ENCODE measurements at places on chromosomes 3 and 15.
A peak's percentile ranks its signal among the peaks of the same experiment; 100 is the strongest.

DNA sequence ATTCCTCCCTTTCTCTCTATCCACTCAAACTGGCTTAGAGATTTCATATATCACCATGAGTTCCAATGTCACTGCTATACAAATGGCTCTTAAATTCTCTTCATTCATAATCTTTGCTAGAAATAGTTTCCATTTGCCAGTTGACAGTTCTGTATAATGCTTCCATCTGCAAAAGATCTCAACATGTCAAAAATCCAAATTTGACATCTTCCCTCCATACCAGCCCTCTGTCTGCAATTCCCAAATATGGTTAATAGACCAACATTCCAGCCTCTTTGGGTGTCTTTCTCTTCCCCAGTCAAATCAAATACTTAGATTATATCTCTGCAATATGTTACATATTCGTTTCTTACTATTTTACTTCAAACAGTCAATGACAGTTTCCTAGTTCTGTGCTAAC is 64.2 kb upstream of the SERPINI2 start:
- DNase-seq, result no peak

DNA sequence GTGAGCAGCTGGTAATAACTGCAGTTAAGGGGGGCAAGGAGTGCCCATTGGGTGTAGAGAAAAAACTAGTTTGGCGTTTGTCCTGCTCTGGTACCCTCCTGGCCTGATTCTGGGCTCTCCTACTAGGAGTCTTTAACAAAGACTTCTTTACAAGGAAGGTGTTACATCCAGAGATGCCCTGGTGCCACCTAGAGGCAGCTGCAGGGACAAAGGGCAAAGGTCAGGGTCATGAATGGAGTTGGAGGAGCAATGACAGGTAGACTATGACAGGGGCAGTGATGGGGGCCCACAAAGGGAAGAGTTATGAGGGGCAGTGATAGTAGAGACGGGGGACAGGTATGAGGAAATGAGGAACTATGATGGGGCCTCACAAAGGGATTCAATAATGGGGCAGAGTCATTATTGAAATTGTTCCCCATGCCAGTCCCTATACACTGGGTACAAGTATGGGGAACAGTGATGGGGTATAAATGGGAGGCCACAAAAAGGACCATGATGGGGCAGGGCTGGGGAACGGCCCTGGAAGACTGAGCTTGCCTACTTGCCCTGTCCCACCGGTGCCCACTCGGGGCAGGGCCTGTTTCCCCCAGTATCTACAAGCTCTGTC is 7.9 kb downstream of the CCDC71 start:
- no peak for DNase-seq

GRCh38 chr3:110564674-110565073 is 506.9 kb upstream of the NECTIN3 start:
- DNase-seq, result no peak

GRCh38 chr15:80951941-80952340 is 37.7 kb downstream of the MESD start:
- no peak for DNase-seq

- no peak for DNase-seq
These were observed 41.8 kb upstream of the NEO1 start for GRCh38 chr15:73010154-73011152.

DNA sequence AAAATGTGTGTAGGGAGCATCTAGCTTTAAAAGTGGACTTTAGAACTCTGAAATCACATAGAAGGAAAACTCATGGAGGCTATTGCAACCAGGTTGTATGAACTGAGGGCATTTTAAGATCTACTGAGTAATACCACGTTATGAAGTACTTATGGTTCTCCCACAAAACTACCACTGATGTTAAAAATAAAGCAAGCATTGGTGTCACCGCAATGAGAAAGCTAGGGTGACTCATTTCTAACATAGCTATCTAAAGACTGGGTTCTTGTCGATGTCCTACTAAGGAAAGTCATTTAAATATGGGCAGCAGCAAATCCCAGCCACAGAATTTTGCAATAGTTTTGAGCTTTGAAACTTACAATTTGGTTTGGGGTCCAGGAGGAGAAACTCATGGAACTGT is 584.8 kb downstream of the DIPK2A start:
- no peak for DNase-seq

- DNase-seq, result no peak
These were observed 36.3 kb upstream of the TSC22D2 start for GRCh38 chr3:150371741-150372254.

GRCh38 chr3:170387950-170388349 is 30.4 kb downstream of the SKIL start:
- DNase-seq, result no peak

GRCh38 chr15:39171944-39172368 is 408.9 kb upstream of the THBS1 start:
- peak; percentile 16 for DNase-seq

- DNase-seq, result no peak
These were observed 36.0 kb downstream of the ITGB5 start for GRCh38 chr3:124851136-124851535.

DNA sequence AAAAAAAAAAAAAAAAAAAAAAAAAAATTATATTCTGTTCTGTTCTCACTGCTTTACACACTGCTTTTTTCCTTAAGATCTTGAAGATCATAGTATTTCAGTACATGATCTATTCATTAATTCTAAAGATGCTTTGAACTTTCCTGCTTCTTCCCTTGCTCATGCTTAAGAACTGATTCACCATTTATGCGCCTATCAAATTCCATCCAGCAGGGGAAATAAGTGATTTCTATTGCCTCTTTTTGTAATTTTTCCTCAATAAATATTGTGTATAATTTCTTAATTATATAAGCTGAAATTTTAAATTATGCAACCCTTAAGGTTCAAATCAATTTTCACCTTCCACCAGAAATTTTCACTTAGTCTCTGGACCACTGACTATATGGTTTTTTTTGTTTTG is 10.6 kb downstream of the DENND6A start:
- no peak for DNase-seq

DNA sequence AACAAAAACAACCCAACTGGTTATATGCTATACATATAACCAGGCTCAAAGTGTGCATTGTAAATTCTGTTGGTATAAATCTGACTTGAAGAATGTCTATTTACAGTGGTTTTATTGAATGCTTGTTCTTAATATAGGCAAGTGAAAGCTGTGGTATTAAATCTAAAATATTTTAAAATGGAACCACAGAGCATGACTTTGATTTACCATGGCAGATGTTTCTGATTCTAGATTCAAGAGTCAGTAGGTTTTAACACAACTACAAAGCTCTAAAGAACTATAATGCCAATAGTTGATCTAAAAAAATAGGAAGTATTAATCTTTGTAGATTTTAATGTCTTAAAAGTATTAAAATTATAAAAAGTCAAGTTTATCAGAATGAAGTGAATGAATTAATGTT is 141.9 kb upstream of the PLSCR5 start:
- DNase-seq, result no peak

- DNase-seq, result no peak
These were observed 10.0 kb downstream of the EIF2B5 start for GRCh38 chr3:184145111-184145524.

GRCh38 chr3:86988235-86988634 is 2.7 kb downstream of the VGLL3 start:
- DNase-seq, result no peak

- no peak for DNase-seq
These were observed 87.7 kb downstream of the MEGF11 start for GRCh38 chr15:66165856-66166255.

- DNase-seq, result no peak
These were observed 171.4 kb downstream of the NSUN3 start for GRCh38 chr3:94234177-94234788.

All from NCI-H1436 treated with DMSO at 0.1 percent for 48 hours (cell line).